Activated T-cell treated with anti-CD3 and anti-CD28 coated beads, Interleukin-2, amount 50 U/mL, for 72 hours (primary cell): ENCODE measurements at places on chromosomes 4 and X. TPM values are rescaled to one million over a fixed set of nuclear protein-coding genes. Genes with fewer than 3 reads are reported as not detected.
A peak's percentile ranks its signal among the peaks of the same experiment; 100 is the strongest.

GRCh38 chr4:109294006-109294405, 8.5 kb downstream of the COL25A1 start:
- DNase-seq: peak; percentile 34
- H3K4me1 ChIP-seq: no peaks in the 10 kb centered on the region
- H3K27me3 ChIP-seq: peaks cover 7% of the 10 kb centered on the region
- no peaks in the 10 kb centered on the region for H3K36me3 ChIP-seq

The TMEM129 gene
- 20.4 TPM for total RNA-seq

The PAGE2 gene
- not detected for total RNA-seq

- peak overlapping the region; percentile 94 for H3K4me3 ChIP-seq
- peaks cover 49% of the 10 kb centered on the region for H3K4me1 ChIP-seq
- H3K36me3 ChIP-seq: peaks cover 4% of the 10 kb centered on the region
- H3K27me3 ChIP-seq: no peaks in the 10 kb centered on the region
- H3K27ac ChIP-seq: peak overlapping the region; percentile 94
- DNase-seq: no peak
Observed at GRCh38 chr4:930827-931193, 1.3 kb downstream of the GAK start.

The MAP3K15 gene
- 0.70 TPM for total RNA-seq

DNA sequence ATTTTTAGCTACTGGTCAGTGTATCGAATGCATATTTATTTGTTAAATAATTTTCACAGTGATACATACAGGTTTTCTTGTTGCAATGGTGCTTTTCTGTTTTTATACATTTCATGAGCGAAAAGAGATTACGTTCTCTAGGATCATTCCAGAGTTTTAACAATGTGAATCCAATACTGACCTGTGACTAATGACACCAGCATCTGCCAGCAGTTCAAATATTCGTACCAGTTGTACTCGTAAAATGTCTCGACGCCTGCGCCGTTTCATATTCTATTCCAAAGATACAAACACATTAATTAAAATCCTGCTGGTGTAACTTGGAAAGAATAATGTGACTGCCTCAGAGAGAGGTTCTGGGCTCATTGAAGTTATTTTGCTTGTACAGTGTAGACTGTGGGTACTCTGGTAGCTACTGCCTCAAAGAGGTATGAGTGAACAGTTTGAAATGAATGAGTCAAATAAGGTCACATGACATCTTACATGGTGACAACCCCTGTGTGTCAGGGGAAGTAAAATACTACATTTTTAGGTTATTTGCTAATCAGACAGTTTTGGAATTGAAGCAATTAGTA, 80.7 kb downstream of the ZAR1 start:
- H3K27ac ChIP-seq: no peak overlapping the region
- no peak overlapping the region for H3K4me3 ChIP-seq
- H3K27me3 ChIP-seq: no peaks in the 10 kb centered on the region
- no peak for DNase-seq
